Islet precursor cell (in vitro differentiated cells): ENCODE measurements at places on chromosomes 4 and X.

DNA sequence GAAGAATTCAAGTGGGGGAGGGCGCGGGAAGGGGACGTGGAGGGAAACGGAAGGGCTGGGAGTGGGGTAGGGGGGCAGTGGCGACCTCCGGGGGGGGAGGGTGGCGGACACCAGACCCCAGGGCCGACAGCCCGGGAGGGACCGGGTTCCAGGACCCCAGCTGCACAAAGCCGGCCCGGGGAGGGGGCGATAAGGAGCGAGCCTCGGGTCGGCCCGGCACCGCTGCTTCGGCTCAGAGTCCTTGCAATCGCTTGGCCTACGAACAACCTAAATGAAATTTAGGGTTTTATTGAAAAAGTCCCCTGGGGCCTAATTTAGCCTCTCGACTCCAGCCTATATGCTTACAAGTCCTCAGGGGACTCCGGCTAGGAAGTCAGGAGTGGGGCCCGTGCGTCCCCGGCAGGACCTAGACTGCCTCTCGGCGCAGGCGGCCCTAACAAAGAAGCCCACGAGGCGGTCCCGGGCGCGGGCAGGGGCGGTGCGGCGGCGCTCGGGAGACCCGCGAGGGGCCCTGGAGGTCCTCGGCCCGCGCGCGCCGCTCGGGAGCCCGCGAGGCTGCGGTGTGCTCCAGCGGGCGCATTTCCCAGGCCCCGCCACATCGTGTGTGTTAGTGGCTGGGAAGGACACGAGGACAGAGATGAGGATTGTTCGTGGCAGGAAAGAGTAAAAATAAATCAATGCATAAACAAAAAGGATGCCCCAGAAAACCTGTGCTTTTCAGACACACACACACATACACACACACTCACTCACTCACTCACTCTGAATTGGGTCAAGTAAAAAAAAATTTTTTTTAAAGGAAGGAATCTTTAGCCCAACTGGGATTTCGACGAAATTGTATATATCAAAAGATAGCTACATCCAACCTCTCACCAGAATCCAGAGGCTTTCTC, 70.0 kb downstream of the MGST2 start:
- peak; percentile 76 for DNase-seq

- peak; percentile 79 for DNase-seq
Measured at GRCh38 chrX:112211459-112211858, 128.9 kb upstream of the TRPC5 start.

- no peak for DNase-seq
Measured at GRCh38 chrX:153317996-153318722, 3.4 kb downstream of the PNMA6F start.

- DNase-seq = no peak
Measured at GRCh38 chrX:18422886-18423285, 2.5 kb upstream of the CDKL5 start.

GRCh38 chr4:123871341-123871740, 474.7 kb downstream of the SPRY1 start:
- DNase-seq = peak; percentile 63

- no peak for DNase-seq
Measured at GRCh38 chr4:121255986-121256750, 92.0 kb upstream of the TNIP3 start.

DNA sequence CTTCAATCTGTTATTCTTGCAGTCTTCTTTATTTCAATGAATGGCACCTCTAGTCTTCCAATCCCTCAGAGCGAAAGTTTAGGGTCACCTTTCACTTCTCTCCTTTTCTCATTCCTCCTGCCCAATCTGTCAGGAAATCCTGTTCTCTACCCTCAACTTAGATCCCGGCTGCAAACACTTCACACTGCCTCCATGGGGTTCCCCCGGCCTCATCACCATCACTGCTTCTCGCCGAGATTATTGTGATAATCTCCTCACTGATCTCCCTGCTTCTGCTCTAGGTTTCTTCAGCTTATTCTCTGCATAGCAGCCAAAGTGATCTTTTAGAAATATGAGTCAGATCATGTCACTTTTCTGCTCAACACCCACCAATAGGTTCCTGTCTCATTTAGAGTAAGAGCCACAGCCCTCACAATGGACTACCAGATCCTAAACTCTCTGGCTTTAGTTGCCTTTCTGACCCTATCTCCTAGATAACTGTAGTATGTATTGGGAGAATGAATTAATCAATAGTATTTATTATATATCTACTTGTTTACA, 43.6 kb upstream of the TBC1D9 start:
- DNase-seq = no peak

DNA sequence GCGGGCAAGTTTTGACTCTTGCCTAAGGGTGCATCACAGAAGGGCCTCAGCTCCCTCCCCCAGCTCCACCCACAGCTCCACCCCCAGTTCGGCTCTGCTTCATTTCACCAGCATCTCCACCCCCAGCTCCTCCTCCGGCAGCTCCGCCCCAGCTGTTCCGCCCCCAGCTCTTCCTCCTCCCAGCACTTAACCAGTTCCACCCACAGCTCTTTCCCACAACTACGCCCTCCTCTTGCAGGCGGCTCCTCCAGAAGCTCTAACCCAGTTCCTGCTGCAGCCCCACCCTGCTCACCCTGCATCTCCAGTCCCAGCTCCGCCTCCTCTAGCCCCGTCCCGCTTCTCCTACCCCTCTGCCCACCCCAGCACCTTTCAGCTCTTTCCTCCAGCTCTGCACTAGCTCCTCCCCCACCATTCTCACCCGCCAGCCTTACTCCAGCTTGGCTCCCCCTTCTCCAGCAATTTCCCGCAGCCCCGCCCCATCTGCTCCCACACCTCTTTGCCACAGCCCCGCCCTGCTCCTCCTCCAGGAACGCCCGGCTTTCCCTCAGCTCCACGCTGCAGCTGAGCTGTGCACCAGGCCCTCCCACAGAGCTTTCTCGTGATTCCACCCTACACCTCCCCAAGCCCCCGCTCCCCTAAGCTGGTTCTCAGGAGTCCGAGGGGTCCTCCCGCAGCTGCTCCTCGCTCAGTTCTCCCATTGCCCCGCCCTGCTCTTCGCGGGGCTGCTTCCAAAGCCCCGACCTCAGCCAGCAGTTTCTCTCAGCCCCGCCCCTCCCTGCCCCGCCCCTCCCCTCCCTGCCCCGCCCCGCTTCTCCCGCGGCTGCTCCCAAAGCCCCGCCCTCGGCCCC, 1.3 kb upstream of the EOLA1 start:
- DNase-seq = peak; percentile 97

DNA sequence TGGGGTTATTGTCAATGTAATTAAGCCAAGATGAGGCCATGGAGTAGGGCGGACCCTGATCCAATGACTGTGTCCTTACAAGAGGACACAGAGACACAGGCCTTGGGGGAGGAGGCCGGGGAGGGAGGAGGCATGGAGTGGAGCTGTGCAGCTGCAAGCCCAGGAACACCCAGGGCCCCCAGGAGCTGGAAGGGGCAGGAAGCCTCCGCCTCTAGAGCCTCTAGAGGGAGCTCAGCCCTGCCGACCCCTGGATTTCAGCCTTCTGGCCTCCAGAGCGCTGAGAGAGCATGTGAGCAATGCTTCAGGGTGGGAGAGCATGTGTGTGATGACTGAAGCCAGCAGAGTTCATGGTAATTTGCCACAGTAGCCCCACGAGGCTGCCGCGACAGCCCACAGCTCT, 234.6 kb downstream of the AFAP1 start:
- DNase-seq = peak; percentile 73

DNA sequence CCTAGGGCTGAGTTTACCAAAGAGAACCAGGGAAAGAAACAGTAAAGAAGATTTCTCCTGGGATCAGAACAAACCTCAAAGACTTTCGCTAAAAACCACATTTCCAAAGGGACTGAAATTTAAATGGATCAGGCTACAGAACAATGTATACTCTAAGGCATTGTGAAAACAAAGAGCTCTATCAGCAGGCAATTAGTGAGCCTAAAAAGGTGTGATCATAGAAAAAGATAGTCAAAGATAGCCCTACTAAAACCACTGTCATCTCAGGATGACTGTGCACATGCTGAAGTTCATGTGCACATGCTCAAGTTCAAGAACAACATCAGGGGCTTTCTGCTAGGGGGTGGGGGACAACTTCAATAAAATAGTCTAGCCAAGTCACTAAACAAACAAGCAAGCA, 12.9 kb upstream of the SMIM10L2A start:
- no peak for DNase-seq

DNA sequence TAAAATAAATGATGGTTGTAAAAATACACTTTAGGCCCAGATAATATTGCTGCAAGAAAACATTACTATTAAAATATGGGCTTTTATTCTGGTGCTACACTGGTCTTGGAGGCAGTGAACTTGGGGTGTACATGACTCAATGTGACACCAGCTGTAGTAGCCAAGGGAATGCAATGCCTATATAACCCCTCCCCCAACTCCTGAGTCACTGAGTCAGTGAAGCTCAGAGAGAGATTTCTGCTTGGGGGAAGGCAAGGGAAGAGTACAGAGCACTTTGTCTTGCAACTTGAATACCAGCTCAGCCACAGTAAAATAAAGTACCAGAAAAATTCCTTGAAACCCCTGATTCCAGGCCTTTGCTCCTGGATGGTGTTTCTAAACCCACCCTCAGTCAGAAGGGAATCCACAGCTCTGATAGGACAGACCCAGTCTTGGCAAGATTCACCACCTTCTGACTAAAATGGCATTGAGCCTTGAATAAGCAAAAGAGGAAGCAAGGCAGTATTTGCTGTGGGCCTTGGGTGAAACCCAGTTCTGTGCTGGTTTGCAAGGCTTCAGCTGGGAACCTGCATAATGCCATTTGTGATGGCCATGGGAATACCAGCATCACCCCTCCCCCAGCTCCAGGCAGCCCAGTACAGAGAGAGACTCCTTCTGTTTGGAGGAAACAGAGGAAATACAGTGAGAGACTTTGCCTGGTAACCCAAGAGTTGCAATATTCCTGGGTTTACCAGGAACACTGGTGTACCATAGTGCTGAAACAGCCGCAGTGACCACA, 209.9 kb downstream of the IQCM start:
- DNase-seq = peak; percentile 62

- DNase-seq = no peak
Measured at GRCh38 chr4:105280338-105281123, 133.9 kb downstream of the TET2 start.
